ENCODE measurements at places on chromosomes 3 and 15.

DNA sequence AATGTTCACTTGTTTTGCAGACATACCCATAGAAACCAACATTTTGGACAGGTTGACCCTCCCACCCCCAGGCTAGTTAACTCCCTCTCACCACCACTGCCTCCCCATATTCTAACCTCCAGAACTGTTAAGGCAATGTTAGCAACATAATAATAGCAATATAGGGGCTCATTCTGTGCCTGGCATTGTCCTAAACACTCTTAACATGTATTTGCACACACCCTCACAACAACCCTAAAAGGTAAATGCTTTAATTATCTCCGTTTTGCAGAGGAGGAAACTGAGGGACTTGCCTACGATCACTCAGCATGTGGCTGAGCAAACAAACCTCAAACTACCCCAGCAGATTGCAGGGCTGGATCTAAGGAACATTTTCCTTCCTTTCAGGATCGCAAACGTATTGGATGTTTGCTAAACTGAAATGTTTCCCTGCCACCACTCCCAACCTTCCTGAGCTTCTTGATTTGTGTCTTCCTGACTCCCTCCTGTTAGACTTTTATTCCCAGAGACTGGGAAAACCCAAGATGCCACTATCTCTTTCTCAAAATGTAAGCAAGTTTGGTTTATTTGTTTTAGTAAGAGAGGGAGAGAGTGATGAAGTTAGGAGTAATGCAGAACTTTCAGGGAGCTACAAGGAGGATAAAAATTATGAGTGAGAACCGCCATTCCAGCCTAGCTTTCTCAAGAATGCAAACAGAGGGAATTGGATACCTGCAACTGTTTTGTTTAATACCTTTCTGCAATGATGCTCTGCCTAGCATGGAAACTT lies 1.3 kb downstream of the SCG5 start:
- no peak for DNase-seq

DNA sequence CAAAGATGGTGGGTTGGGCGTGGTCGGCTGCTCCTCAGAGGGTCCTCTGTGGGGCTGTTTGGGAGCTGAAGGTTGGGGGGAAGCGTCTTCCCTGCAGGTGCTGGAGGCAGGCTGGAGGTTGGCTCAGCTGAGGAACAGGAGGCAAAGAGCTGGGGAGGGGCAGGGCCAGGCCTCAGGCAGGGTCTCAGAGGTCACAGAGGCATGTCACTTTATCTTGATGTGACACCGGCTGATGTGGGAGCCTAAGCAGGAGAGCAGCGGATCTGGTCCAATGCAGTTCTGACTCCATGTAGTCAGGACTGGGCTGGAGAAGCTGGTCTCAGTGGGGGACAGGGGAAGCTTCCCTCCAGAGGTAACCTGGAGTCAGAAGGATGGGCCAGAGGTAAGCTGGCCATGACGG lies 7.7 kb upstream of the GNAT1 start:
- no peak for DNase-seq

- DNase-seq = no peak
Measured at GRCh38 chr3:162780313-162780712, 1283.7 kb downstream of the OTOL1 start.

DNA sequence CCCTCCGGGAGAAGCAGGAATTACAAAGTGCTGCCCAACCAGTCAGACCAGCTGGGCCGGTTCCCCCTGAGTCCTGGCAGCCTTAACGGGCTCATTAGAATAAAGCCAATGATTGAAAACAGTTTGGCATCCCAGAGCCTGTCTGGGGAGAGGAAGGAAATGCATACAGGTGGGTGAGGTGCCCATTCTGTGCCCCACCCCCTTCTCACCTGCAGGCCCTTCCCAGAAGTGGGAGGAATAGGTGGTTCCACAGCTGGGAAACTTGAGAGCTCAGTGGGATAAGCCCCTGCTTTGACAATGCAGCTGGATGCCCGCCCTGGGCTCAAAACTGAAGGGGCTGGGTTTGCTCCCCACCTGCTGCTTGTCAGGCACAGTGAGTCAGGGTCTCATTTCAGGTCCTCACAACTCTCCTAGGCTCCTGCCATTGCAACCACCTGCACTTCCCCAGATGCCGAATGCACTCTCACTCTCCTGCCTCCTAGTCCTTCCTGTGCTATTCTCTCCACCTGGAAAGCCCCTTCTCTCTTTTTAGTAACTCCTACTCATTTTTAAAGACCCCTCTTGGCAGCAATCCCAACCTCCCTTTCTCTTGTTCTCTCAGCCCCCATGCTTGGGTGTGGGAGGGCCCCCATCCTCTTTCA lies 5.5 kb upstream of the BUB1B start:
- no peak for DNase-seq

- no peak for DNase-seq
Measured at GRCh38 chr15:82549199-82549665, 9.0 kb upstream of the RPS17 start.

Measured in AG10803 (cell line).